ENCODE measurements at places on chromosomes 2 and 18.
A peak's percentile ranks its signal among the peaks of the same experiment; 100 is the strongest.

- no peak for DNase-seq
Observed at GRCh38 chr2:45390861-45391260, 220.2 kb downstream of the SRBD1 start.

- no peak for DNase-seq
Observed at GRCh38 chr2:224165901-224166319, 126.8 kb upstream of the SERPINE2 start.

DNA sequence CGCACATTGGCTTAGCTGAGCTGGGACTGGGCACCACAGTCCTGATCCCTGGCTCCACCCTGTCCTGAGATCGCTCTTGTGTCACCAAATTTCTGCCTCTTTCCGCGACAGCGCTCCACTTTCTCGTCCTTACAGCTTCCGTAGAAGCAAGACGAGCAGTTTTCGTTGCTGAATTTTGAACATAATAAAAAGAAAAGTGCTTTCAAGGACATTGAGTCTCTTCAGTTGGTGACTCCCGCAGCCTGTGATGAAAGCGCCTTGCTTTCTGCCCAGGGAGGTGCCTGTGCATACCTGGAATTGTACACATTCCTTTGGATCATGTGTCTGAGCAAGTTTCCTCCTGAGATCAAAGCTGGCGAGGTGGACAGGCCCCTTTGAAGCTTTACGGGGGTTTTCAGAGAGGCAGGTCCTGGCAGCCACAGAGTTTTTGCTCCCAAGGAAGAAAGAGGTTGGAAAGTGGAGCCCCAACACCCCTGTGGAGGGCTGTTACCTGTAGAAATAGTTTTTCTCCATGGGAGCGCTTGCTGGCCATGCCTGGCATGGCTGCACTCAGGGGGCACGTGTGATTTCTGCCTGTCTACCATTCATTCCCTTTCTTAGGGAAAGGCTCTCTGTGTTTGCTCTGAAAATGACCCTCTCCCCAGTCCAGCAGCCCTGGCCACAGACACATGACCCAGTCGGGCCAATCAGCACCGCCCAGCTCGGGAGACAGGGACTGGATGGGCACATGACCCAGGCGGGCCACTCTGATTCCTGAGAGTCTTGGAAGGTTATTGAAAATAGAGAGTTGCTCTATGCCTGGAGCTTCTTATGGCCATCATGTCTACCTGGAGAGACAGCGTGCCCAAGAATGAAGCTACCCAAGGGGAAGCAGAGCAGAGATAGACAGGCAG lies 115.6 kb upstream of the OTOS start:
- peak; percentile 70 for DNase-seq

DNA sequence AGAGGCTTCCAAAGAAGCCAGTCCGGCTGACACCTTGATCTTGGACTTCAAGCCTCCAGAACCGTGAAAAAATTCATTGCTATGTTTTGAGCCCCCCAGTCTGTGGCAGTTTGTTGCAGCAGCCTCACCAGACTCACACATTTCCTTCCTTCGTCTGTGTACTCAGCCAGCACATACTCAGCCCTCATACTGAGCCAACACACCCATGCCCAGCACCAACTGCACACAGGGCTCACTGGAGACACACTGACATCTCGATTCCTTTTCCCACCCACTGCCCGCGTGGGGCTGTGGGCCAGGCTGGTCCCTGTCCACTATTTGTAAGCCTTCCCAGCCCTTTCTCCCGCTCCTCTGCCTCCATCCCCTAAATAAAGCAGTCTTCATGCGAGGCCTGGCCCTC lies 24.1 kb upstream of the NMUR1 start:
- no peak for DNase-seq

GRCh38 chr18:35253655-35254287 lies 12.9 kb downstream of the ZNF397 start:
- DNase-seq, result no peak

- DNase-seq, result no peak
Observed at GRCh38 chr2:192957425-192957824, 762.7 kb upstream of the TMEFF2 start.

DNA sequence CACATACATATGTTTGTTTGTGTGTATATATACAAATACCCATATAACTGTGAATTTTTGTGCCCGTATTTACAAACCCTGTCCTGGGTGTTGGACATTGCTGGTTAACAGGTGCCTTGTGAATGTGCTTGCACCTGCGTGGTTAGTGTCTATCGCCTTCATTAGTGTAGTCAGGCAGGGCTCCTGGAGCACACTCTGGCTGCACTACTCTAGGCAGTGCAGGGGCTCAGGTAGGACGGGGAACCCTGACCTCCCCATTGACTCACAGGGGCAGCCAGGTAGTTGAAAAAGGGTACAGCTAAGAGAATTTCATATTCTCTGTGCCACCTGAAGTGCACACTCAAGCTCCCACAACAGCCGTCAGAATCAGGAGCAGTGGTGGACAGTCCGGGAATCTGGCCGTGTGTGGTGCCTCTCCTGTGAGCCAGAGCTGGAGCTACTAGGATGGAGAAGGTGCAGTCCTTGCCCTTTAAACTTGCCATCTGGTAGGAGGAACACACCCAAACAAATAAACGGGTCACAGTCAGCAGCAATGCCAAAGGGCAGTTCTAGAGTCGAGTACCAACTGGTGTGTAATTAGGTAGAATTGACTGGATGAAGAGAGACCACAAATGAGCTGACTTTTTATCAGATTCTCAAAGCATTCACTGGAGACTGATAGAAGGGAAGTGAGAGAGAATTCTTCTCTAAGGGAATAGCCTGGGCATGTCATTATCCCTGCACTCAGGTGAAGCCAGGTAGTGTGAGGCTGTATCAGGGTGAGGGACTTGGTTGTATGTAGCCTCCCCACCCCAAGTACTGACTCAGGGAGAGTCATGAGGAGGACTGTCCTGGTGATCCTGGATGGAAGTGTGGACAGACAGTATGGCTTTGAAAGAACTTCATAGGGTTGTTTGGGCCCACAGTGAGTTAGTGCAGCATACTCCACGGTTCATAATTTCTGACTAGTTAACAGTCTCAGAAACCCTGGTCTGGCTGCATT lies 44.1 kb downstream of the FARP2 start:
- DNase-seq, result no peak

DNA sequence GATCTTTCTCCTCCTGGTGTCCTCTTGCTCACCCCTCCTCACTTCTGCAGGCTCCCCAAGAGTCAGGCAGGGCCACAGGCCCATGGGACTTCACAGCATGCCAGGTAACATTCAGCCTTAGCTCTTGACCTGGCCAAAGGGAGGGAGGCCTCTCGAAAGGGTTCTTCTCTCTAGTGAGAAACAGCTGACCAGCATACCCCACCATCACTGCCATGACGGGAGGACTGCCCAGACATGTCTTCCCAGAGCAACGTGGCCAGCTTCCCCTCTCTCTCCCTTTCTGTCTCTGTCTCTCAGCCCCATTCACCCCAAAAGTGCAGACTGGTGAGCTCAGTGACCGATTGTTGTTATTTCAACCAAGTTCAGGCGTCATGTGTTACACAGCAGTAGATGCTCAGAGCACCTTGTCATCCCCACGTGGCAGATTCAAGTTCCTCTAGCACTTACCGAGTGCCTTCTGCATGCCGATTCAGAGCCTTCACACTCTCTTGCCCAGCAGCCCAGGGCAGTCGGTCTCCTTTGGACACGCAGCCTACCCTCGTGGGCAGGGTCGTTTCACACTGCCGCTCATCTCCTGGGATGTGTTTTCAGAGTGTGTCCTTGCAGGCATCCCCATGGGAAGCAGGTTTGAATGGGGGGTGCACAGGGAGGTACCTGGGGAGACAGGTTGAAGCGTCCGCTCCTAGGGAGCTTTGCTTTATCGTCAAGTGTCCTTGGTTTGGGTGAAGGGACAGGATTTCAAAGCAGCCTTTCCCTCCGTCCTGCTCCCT lies 259.9 kb downstream of the NDUFA10 start:
- DNase-seq, result no peak

All from astrocyte of the hippocampus (primary cell).